ENCODE measurements at places on chromosomes 1 and 21. TPM values are rescaled to one million over a fixed set of nuclear protein-coding genes. Genes with fewer than 3 reads are reported as not detected.

DNA sequence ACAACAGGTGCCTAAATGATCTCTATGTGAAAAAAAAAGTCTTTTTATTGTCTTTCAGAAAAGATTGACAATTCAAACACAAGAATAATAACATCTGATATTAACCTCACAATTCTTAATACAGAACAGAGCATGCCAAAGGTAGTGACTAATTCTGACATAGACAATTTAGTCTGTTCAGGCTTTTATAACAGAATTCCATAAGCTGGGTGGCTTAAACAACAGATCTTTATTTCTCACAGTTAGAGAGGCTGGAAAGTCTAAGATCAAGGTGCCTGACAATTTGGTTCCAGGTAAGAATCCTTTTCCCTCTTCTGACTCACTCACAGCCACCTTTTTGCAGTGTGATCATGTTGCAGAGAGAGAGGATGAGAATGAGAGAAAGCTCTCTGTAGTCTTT lies 27.0 kb downstream of the DPYD start:
- no peak for DNase-seq

GRCh38 chr1:55980582-55980981 lies 598.8 kb downstream of the PLPP3 start:
- no peak for DNase-seq

DNA sequence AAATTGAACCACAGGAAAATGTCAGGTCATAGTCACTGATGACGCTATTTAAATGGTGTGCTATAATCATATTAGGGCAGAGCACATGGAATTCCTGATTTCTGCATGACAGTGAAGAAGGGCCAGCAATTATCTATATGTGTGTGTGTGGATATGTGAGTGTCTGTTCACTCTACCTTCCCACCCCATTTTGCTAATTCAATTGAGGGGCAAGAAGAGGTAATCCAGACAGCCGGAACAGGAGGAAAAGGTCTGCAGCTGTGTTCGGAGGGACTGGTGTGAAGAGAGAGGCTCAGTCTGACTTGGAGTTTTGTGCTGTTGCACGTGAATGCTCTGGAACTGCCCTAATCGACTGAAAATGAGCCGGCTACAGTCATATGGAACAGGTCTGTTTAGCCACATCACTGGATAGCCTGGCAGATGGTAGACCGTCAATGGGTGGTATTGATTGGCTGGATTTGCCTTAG lies 5.1 kb upstream of the ELAVL4 start:
- no peak for DNase-seq

DNA sequence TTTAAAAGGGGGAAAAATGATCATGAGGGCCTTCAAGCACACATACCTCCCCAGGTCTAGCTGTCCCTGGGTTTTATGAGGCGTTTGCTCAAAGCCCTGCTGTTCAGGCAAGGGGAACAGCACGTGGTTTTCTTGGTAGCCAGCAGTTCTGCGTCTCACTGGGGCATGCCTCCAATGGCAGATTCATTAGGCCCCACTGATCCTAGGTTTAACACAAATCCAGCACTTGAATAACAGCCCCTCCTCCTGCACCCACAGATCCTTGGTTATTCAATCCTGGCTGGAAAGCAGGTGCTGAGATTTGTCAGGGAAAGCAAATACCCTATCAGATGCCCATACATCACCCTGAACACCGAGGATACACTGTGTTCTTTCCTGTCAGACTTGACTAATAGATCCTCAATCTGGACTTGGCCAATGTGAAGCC lies 106.4 kb downstream of the ZC3H11B start:
- DNase-seq, result no peak

DNA sequence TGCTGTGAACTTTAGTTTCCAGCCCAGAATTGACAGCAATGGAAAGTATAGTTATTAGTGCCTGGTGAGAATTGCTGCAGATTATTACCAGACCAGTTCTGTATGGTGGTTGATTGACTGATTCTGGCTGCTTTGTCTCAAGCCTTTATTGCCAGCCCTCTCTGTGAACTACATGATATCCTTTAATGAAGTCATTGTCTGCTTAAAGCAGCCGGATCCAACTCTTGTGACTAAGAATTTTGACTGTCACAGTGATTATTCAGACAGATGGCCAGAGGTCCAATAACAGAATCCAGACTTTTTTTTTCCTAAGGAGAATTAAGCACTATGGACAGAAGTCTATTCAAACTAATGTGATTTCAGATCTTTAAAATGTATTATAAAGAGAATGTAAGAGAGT lies 1548.6 kb upstream of the B3GALT2 start:
- DNase-seq, result no peak

- no peak for DNase-seq
Measured at GRCh38 chr1:75745276-75745675, 20.8 kb downstream of the ACADM start.

Gene CD55
- total RNA-seq, result 356 TPM

Gene KRTAP13-2
- not detected for total RNA-seq

Gene BEST4
- total RNA-seq, result 1.7 TPM
